ENCODE measurements at places on chromosomes 7 and 10.
A peak's percentile ranks its signal among the peaks of the same experiment; 100 is the strongest.

DNA sequence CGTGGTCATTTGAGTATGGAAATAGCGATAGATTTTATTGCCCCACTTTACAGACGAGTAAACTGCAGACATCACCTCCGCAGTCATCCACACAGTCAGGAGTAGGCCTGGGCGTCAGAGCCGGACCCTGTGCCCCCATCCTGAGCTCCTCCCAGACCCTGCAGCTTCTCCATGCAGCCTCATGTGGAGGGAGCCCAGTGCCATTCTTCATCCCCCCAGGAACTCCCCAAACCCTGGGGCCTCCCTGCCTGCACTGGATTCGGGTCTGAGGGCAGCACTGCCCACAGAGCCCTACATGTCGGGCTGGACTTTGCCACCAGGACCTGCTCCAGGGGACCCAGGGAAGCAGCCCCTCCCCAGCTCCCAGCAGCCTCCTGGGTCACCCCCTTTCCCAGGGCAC lies 100.8 kb downstream of the MKI67 start:
- no peak for DNase-seq

GRCh38 chr7:25308906-25309705 lies 80.8 kb upstream of the NPVF start:
- no peak for DNase-seq

GRCh38 chr10:4008676-4009382 lies 223.8 kb upstream of the KLF6 start:
- no peak for DNase-seq

DNA sequence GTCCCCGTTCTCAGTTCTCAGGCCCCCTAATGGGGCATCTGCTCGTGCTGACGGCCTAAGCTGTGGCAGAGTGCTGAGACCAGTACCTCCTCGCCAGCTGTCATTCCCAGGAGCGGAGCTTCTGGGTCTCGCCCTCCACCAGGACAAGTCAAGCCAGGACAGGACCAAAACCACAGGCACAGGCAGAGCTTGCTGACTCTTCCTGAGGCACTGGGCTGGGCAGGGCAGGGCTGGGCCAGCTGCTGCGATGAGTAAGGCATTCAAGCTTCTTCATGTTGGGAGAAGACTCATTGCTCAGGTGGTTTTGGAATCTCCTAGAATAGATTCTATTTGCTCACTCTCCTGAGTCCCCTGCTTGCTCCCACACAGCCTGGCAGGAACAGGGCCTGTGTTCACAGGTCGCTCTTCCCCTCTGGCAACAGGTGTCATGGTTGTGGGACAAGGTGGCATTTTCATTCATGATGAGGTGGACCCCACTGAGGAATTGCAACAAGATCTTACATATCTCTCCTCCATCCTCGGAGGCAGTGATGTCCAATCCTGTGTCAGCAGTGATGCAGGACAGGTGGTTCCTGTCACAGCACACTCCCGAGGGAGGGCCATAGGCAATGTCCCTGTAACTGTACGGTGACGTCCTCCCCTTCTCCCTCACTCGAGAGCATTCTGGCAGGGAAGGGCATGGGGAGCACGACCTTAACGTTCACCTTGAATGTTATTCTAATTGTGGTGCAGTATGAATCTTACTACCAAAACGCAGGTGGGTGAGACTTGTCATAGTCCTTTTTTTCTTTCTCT lies 17.0 kb upstream of the SH3PXD2A start:
- DNase-seq, result no peak

DNA sequence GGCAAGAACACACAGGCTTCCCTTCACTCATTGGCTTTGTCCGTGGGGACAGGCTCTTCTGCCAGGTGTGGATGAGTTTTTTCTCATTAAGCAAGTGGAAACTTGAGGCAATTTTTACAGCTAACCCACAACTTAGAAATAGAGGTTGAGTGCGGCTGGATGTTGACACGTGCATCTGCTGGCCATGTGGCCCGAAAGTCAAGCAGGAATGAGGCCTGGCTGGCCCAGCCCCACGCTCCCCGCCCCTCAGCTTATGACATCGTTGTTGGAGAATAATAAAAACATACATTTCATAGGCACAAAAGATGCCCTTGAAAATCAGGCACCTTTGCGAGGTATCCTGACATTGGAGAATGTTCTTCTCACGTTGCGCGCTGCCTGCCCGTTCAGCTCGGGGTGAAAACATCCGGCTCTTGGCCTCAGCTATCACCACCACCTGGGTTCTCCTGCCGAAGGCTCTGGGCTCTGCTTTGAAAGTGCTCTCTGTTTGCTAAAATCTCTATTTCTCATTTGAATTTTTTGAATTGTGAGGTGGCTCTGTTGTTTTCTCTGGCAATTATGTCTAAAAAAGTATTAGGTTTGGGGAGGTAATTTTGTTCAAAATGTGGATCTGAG lies 310.7 kb downstream of the WDR37 start:
- no peak for DNase-seq

- DNase-seq, result no peak
These were observed 82.1 kb upstream of the SLC26A5 start for GRCh38 chr7:103528152-103528551.

DNA sequence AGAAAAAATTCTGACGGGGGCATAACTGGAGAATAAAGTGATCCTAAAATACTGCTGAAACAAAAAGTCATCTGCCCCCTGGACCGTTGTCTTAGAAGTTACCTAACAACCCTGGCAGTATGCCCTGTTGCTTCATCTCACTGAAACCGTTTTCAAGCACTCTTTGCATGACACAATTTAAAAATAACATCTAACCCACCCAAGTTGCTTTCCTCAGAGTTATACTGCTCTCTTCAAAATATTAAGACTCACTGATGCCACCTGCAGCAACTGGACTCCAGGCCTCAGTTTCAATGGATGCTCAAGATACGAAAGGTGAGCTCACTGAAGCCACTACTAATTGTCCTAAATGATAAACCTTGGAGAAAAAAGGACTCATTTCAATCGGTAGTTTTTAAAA lies 57.4 kb downstream of the CDK6 start:
- no peak for DNase-seq

DNA sequence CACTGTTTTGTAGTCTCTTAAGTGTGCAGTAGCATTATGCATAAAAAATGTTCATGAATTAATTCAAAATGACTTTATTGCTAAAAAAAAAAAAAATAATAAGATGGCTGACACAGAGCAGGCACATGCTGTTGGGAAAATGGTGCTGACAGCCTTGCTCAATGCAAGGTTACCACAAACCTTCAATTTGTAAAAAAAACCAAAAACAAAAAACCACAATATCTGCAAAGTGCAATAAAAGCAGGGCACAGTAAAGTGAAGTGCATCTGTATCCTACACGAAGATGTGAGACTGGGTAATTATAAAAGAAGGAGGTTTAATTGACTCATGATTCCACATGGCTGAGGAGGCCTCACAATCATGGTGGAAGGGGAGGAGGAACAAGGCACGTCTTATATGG lies 185.8 kb downstream of the USP6NL start:
- no peak for DNase-seq

GRCh38 chr7:112930787-112931186 lies 140.6 kb upstream of the TMEM168 start:
- no peak for DNase-seq

DNA sequence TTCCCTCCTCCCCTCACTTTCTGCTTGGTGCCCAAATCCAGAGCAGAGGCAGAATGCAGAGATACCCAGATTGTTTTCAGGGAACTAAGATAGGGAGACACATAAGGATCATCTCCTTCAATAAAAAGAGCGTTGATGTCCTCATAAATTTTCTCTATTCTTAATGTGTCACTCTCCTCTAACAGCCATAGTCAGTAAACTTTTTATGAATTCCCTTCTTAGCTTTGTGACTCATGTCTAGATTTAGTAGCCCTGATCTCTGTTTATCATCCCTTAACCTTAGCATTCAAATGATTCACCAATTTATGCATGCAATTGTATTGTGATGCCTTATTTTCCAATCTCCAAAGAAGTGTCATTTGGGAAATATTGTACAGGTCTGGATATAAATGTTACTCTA lies 995.5 kb upstream of the C7orf33 start:
- no peak for DNase-seq

GRCh38 chr10:95434583-95434982 lies 126.6 kb downstream of the SORBS1 start:
- no peak for DNase-seq

GRCh38 chr10:87850742-87851205 lies 12.6 kb downstream of the KLLN start:
- DNase-seq, result peak; percentile 25

DNA sequence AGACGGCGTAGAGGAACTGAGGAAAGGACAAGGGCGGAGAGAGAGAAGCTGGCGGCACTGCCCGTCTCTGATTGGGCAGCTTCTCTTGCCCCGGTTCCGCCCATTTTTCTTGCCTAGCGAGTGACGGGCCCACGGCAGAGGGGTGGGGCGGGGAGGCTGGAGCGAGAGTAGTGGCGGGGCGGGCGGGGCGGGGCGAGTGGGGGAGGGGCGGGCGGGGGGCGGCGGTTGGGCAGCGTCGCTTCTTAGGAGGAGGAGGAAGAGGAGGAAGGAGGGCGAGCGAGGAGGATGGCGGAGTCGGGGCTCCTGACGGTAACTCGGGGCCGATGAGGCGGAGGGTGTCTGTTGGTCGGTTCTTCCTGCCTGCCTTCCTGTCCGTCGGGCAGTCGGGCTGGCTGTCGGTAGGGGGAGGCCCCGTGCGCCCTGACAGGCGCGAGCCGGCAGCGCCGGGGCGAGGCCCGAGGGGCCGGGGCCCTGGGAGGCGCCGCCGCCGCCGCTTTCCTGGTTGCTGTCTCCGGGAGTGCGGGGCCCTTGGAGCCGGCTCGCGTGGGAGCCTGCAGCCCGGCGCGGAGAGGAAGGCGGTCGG lies at the start of gene SHOC2:
SHOC2 (plus strand) TSS at position 256 of the 583 bp plus-strand sequence. CDS start 44,755 bp downstream, outside the sequence.
- DNase-seq, result peak; percentile 97

DNA sequence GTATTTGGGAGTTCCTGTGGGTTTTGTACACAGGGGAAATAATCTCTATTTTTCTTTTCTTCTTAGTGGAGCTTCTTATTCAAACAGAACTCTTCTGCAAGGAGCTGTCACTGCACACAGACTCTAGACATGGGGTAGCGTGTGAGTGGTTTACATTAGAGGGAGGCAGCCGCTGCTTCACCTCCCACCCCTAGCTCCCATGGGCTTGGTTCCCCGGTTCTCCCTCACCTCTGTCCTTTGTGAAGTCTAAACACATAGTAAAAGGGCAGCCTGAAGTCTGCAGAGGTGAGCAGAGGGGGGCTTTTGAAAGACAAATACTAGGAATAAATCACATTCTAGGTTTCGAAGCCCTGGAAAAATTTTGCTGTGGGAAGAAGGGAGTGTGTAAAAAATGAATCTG lies 5.5 kb downstream of the ASB4 start:
- DNase-seq, result no peak

- DNase-seq, result no peak
These were observed 174.8 kb downstream of the RAPGEF5 start for GRCh38 chr7:22182149-22182548.

GRCh38 chr10:80509403-80510161 lies 28.1 kb upstream of the SH2D4B start:
- DNase-seq, result no peak

- no peak for DNase-seq
These were observed 340.2 kb downstream of the CDC14C start for GRCh38 chr7:49264530-49264929.

GRCh38 chr7:84022684-84023308 lies 171.8 kb downstream of the SEMA3A start:
- no peak for DNase-seq

DNA sequence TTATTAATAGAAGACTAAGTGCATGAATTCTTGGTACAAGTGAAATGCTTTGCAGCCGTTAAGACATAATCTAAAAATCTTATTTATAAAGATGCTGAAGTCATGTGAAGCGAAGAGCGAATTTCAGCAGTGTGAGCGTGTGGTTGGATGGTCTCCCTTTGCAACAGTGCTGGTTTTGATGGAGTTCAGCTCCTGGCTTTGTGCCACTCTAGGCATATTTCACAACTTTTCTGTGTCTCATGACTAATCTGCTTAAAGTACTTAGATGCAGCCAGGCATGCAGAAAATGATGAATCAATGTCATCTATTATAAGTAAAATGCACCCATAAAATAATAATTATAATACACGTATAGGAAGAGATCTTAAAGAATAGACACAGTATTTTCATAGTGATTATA lies 107.2 kb upstream of the TCERG1L start:
- DNase-seq, result no peak

DNA sequence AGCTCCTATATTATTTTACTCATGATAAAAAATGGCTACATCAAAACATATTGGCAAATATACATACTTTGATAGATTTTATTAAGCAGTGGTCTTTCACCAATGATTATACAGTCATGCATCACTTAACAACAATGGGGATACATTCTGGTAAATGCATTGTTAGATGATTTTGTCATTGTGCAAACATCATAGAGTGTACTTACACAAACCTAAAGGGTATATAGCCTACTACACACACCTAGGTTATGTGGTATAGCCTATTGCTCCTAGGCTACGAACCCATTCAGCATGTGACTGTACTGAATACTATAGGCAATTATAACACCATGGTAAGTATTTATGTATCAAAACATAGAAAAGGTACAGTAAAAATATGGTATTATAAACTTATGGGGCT lies 98.9 kb upstream of the IL6 start:
- no peak for DNase-seq

GRCh38 chr7:22559829-22560489 lies 60.0 kb upstream of the STEAP1B start:
- DNase-seq, result peak; percentile 34

GRCh38 chr10:47361293-47361692 lies 13.1 kb downstream of the RBP3 start:
- no peak for DNase-seq

DNA sequence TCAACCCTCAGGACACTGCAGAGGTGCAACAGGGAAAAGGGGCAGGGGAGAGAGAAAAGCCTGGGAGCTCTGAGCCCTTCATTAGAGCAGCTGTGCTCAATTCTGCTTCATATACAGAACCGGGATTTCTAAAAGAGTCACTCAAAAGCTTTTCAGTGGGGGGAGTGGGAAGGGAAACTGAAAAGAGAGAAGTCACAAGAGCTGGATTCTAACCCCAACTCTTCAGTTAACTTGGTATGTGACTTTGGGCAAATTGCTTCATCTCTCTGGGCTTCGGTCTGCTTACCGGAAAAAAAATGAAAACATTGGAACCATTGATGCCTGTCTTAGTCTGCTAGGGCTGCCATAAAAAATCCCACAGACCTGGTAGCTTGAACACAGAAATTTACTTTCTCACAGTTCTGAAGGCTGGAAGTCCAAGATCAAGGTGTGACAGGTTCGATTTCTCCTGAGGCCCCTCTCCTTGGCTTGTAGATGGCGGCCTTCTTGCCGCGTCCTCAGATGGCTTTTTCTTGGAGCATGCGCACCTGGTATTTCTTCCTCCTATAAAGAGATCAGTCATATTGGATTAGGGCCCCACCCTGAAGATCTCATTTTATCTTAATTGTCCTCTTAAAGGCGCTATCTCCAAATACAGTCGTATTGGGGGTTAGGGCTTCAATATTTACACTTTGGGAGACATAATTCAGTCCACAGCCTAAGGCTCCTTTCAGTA lies 118.3 kb upstream of the KMT2E start:
- no peak for DNase-seq
